ENCODE measurements at places on chromosomes 3 and 15.

- no peak for ATAC-seq
Measured at GRCh38 chr15:42171795-42172194, 15.4 kb upstream of the PLA2G4F start.

GRCh38 chr15:73965094-73965757 lies 26.9 kb downstream of the STOML1 start:
- peak; percentile 65 for ATAC-seq

DNA sequence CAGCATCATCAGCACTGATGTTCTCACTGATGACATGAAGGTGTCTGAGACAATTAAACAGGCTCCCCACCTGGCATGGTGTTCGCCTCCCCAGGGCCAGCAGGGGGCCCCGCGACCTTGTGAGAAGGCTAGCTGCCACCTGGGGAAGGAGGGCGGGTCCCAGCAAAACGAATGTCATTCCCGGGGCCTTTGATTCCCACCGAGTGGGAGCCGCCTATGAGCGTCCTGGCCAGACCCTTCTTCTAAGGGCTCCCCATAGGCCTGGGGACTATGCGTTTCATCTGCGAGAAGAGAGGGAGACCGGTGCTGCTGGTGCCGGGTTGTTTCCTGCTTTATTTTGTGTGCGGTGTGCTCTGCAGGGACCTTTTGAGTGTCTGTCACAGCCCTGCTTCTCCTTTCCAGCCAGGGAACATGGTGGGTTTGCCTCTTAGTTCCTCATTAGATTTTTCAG lies 20.5 kb upstream of the MINDY4B start:
- peak; percentile 67 for ATAC-seq

DNA sequence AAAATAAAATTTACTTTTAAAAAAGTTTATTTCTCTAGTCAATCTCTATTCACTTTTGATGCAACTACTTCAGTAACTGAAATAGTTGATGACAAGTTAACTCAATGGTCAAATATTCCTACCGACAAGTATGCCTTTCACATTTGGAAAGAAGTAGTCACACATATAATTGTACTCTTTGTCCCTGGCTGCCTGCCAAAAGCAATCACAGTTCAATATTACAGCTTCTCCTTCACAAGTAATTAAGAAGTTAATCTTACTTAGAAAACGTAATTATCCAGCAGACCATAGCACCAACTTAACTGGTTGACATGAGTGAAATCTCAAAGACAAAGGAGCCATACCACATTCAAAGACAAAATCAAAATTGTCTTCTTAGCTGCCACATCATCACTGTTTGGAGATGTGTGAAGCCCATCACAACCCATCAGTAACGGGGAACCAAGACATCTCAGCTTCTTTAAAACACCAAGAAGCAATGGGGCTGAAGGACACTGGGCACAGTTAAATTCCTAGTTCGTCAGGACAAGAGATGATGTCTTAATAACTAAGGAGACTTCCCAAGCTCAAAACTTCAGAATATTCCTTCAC lies 86.1 kb downstream of the PLCH1 start:
- ATAC-seq, result no peak

DNA sequence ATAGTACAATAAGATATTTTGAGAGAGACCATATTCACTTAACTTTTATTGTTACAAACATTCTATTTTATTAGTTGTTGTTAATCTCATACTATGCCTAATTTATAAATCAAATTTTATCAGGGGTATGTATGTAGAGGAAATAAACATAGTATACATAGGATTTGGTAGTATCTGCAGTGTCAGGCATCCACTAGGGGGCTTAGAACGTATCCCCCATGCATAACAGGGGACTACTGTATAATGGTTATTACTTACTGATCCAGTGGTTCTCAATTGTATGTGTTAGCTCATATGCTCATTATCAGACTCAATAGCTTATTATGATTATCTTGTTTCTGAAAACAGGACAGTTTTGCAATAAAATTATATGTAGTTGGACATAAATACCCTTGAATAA lies 27.6 kb downstream of the CMC1 start:
- ATAC-seq, result no peak

GRCh38 chr15:40346579-40347558 lies 4.0 kb upstream of the PHGR1 start:
- ATAC-seq, result no peak

GRCh38 chr15:23565395-23566070 lies at the start of gene MKRN3:
MKRN3 (plus strand) TSS chr15:23565674; CDS start chr15:23565783, 109 bp downstream.
- peak; percentile 60 for ATAC-seq

DNA sequence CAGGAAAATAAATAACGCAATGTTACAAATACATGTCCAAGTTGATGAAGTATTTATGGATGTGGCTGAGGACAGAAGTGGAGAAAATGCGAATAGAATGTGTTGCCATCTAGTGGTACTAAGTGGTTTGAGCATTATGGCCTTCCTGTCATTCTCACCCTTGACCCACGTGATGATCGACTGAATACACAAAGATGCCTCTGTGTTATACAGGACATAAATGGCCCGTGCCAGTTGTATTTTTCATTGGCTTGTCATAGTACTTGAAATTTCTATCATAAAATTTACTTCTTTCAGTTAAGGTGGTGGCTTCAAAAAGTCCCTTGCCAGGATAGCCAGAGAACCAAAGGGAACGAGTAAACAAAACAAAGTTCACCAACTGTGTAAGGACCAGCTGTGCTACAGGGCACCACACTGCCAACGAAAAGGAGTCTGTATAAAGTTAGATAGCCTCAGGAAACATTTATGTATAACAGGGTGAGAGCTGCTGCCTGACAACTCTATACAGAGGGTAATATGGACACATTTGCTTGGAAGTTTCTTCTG lies 103.7 kb downstream of the MYH15 start:
- peak; percentile 85 for ATAC-seq

DNA sequence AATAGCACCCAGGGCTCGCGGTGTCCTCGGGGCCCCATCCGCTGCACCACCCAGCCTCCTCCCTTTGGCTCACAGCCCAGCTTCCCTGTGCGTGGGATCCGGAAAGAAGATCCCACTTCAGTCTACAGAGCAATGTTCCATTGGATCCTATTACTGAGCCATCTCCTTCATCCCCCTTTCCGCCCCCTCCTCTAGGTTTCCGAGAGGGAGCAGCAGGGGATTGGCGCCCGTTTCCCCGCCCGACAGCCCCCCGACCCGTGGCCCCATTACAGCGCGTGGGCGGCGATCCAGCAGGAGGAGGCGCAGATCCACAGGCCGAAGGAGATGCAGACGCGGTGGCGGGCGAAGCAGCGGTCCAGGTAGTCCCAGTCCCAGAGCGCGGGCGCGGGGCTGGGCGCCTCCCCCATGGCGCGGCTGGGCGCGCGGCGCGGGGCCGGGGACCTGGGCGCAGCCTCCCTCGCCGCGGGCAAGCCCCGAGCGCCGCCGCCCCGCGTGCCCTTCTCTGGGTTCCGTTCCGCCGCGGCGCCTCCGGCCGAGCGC lies 340 bp downstream of the TMEM44 start:
- ATAC-seq, result peak; percentile 65

DNA sequence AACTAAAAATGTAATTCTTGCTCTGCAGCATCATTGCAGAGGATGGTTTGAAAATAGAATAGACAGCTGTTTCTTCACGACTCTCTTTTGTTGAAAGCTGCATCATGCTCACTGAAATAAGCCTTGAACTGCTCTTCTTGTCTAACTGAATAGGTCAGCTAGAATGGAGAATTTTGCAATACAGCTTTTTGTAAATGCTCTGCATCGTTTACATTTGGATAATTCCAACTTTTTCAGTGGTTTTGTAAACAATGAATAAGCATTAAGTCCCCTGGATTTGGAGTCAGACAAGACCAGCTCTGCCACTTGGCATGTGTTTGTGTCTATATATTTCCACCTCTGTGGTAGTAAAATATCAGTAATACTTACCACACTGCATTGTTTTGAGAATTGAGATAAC lies 95.2 kb downstream of the PLSCR2 start:
- ATAC-seq, result no peak

- peak; percentile 18 for ATAC-seq
Measured at GRCh38 chr15:65762914-65763787, 28.9 kb downstream of the DENND4A start.
